ENCODE measurements at places on chromosomes 3 and 15.

- DNase-seq, result no peak
Measured at GRCh38 chr15:25246641-25247406, 192.0 kb downstream of the UBE3A start.

DNA sequence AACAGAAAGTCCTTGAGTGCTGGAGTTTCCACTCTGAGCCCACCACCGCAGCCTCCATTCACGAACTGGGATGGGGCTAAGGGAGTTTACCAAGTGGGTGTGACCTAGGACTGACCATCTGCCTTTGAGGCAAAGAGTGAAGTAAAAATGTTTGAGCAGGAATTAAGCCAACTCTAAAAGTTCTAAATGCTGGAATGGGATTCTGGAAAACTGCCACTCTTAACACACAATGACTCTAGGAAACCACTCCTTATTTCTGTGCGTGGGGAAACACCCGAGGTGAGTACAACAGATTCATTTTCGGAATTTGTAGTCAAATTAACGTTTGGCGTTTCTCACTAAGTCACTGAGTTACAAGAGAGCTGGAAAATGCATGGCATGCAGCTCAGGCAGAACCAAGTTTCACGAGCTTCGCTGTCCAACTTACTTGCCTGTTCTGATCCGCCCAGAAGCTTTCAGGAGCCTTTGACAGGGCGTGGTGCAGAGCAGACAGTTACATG, 31.6 kb downstream of the ISL2 start:
- no peak for DNase-seq

GRCh38 chr3:53577506-53577905, 83.1 kb downstream of the CACNA1D start:
- DNase-seq, result no peak

DNA sequence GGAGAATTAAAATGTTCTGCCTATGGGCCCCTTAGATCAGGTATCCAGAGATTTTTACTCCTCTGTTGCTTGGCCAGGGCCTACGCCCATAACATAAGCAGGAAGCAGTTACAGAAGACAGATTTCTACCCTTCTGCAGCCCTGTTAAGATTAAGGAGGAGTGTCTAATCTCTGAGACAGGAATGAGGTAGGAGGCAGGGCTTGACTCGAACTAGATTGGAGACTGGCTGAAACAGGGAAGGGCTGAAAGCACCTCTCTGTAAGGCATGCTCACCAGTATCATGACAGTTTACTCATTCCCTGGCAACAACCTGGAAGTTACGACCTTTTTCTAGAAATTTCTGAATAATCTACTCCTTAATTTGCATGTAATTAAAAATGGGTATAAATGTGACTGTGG, 16.7 kb downstream of the PLA2G4D start:
- DNase-seq, result no peak

DNA sequence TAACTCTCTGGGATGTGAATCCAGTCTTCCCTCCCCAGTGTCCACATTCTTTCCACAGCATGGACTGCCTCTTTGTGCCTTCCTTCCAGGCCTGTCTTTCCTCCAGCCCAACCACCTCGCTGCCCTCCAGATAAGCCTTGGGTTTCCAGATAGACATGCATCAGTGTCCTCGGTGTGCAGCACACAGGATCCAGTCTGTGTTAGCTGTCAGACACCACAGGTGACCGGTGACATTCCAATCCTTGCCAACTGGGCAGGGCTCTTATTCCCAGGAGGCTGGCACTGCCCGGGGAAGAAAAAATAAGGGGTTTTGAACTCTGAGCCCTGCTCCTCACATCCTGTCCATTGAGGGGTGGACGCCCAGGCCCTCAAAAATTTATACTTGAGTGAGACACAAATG, 6.0 kb upstream of the SLC6A1 start:
- no peak for DNase-seq

- DNase-seq, result no peak
Measured at GRCh38 chr3:52118156-52118875, 35.9 kb downstream of the POC1A start.

GRCh38 chr3:32841867-32842470, 24.2 kb downstream of the TRIM71 start:
- DNase-seq, result no peak

DNA sequence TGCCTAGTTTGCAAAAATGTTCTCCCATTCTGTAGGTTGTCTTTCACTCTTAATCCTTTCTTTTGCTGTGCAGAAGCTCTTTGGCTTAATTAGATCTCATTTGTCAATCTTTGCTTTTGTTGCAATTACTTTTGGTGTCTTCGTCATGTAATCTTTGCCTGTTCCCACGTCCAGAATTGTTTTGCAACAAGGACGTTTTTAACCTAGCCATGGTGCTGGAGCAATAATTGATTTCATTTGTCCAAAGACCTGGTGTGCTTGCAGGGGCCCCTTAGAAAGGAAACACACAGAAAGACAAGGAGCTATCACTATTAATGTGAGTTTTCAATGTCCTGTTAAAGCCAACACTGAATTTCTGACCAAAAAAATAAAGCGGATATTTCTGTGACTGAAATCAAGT, 89.1 kb upstream of the GALNT15 start:
- DNase-seq, result no peak

DNA sequence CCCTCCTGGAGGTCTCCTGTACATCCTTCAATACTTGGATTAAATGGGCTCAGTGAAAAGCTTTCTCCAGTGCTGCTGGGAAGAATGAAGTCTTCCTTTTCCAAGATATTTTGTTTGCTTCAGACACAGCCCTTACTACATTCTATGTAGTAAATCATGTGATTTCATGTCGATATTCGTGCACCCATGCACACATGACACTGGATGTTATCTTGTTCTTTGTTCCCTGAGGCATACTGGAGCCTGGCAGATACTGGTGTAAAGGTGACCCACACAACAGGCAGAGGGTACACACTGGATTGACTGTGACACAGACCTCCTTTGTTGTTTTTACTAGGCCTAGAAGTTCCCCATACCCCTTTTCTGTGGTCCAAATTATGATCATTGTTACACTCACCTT, 40.3 kb upstream of the ATP2C1 start:
- DNase-seq, result no peak

DNA sequence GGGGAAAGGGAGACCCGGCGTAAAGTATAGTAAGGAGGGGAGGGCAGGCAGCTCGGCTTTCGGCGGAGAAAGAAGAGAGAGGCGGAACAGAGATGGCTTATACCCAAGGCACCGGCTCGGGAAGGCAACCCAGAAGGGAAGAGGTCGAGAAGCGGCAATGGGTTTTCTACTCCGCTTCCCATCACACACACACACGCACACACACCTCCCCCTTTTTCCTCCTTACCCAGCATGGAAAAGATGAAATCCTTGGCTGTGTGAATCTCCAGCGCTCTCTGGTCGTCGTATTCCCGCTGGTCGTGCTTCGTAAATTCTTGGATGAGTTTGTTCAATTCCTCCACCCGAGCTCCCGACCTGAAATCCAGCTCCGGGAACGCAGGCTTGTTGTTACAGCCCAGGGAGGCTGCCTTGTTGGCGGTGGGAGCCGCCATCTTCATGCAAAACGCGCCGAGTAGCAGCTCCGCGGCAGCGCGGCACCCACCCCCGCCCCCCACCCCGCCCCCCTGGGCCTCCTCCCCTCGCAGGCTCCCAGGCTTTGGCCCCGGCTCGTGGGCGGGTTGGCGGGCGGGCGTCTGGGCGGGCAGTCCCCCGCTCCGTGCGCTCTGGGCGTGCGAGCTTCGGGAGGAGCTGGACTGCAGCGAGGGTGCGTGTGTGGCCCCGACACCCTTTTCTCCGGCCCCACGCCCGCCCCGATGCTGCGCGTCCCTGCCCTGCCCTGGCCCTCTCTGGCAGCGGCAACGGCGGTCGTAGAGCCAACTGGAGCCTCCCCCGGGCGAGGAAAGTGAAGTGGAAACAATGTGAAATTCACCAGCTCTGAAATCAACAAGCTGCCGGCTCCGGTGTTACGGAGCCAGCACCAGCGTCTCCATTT, at the start of gene MB21D2:
MB21D2 (minus strand) TSS at position 453 of the 871 bp plus-strand sequence; CDS start at position 437, 16 bp downstream.
- DNase-seq, result no peak

- no peak for DNase-seq
Measured at GRCh38 chr3:35678643-35679161, 39.4 kb downstream of the ARPP21 start.
